ENCODE measurements at places on chromosomes 2 and 18. TPM values are rescaled to one million over a fixed set of nuclear protein-coding genes. Genes with fewer than 3 reads are reported as not detected.

Gene DSC2
- total RNA-seq = not detected

GRCh38 chr2:181095486-181095885, 115.1 kb downstream of the UBE2E3 start:
- H3K27ac ChIP-seq = no peak overlapping the region
- peaks cover 61% of the 10 kb centered on the region for H3K36me3 ChIP-seq
- no peaks in the 10 kb centered on the region for H3K27me3 ChIP-seq
- DNase-seq = no peak
- H3K4me1 ChIP-seq = peaks cover 6% of the 10 kb centered on the region

Gene CCDC74B
- 0.83 TPM for total RNA-seq

Gene SERPINB10
- not detected for total RNA-seq

DNA sequence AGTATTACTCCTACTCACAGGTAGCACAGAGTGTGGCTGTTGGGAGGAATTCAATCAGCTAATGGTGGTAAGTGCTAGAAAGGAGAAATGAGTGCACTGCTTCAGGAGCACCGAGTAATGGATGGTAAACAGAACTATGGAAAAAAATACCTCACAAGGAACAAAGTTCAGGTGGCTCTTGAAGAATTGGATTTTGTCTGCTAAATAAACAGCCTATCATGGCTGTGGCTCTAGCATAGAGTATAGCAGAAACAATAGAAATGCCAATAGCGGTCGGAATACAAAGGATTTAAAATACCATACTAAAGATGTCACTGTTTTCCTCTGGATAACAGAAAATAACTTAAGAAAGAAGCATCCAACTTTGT, 482.5 kb downstream of the NUP35 start:
- H3K36me3 ChIP-seq = no peaks in the 10 kb centered on the region
- DNase-seq = no peak
- H3K4me3 ChIP-seq = no peak overlapping the region
- H3K27me3 ChIP-seq = no peaks in the 10 kb centered on the region
- H3K27ac ChIP-seq = no peak overlapping the region
- no peaks in the 10 kb centered on the region for H3K4me1 ChIP-seq

Gene OTX1
- not detected for total RNA-seq

DNA sequence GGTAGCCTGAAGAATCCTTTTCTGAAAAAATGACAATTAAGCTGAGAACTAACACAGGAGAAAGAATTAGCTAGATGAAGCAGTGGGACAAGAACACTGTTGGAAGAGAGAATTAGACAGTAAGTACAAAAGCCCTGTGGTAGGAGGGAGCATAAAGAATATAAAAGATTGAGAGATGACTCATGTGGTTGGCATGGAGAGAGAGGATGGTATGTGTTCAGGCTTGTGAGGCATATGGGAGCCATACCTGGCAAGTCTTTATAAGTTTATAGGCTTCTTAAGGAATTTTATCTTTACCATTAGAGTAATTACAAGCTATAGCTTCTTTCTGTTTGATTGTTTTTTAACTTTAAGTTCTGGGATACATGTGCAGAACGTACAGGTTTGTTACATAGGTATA, 325.0 kb downstream of the ARL6IP6 start:
- no peaks in the 10 kb centered on the region for H3K36me3 ChIP-seq
- H3K4me1 ChIP-seq = no peaks in the 10 kb centered on the region
- DNase-seq = no peak
- H3K4me3 ChIP-seq = no peak overlapping the region

DNA sequence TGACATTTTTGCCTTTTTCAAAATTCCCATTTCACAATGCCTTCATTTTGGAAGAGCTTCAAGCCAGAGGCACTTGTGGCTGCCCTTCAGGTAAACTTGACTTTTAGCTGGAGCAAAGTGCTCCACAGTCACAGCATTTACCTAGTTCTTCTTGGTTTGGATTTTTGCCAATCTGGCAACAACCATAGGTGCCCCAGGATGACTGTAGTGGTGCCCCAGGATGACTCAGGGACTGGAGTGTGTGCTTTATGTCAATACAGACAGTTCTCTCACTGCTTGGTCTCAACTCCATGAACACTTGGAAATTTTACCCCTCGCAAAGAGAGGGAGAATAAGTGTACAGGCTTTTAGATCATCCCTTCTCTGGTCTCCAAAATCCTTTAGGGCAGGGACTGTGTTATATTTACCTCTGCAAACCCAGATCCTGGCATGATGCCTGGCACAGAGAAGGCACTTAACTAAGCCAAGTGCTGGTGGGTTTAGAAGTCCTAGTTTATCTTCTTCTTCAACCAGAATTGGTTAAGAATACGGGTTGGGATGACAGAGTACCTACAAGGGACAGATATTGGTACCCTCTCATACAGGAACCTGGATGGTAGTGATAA, 15.3 kb upstream of the PTPN4 start:
- peaks cover 19% of the 10 kb centered on the region for H3K27me3 ChIP-seq
- H3K4me1 ChIP-seq = no peaks in the 10 kb centered on the region
- no peak for DNase-seq
- no peak overlapping the region for H3K4me3 ChIP-seq
- no peak overlapping the region for H3K27ac ChIP-seq
- no peaks in the 10 kb centered on the region for H3K36me3 ChIP-seq

Gene THUMPD2
- 9.9 TPM for total RNA-seq

- no peak for DNase-seq
- H3K27ac ChIP-seq = no peak overlapping the region
- peaks cover 4% of the 10 kb centered on the region for H3K4me1 ChIP-seq
- no peaks in the 10 kb centered on the region for H3K36me3 ChIP-seq
- H3K4me3 ChIP-seq = no peak overlapping the region
These were observed 134.7 kb downstream of the ZNF407 start for GRCh38 chr18:74732380-74732779.

GRCh38 chr2:155209696-155210450, 511.4 kb downstream of the KCNJ3 start:
- DNase-seq = no peak
- H3K4me3 ChIP-seq = no peak overlapping the region
- no peaks in the 10 kb centered on the region for H3K36me3 ChIP-seq
- no peaks in the 10 kb centered on the region for H3K27me3 ChIP-seq
- no peaks in the 10 kb centered on the region for H3K4me1 ChIP-seq

DNA sequence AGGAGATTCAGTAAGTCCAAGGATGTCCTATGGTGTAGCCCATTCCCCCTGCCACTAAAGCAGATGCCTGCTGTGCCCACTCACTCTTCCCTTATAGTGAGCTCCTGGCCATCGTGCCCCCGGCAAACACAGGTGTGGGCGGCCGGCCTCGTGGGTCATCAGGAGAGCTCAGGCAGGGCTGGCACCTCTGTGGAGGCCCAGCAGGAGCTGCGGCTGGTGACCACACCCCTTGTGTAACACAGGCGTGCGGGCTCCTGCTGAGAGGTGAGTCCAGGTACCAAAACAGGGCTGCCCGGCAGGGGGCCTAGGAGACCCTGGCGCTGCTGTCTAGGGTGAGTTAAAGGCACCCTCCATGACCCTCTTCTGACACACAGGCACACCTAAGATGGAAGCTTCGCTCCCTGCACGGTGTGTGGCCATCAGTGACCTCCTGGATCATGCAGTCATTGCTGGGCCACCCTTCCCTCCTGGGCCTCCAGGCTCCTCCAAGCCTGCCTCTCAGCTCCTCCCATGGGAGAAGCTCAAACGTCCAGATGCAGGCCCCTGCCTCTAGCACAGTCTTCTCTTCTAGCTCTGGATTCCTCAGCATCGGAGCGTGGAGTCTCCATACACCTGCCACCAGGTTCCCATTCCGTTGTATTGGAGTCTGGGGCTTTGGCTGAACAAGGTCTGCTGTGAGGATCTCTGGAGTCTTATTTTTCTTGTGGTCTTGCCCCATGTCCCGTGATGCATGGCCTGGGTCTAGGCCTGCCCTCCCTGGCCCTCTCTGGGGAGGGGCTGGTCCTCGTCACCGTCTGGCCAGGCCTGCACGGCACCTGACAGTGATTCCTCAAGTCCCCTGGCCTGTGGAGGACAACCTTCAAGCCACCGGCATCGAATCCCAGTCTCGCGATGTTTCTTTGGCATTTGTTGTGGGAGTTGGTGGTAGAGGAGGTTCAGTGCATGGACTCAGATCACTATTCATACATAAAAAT, 246.9 kb downstream of the ACKR3 start:
- H3K36me3 ChIP-seq = no peaks in the 10 kb centered on the region
- H3K4me1 ChIP-seq = no peaks in the 10 kb centered on the region
- no peak for DNase-seq
- H3K27me3 ChIP-seq = peaks cover 13% of the 10 kb centered on the region

DNA sequence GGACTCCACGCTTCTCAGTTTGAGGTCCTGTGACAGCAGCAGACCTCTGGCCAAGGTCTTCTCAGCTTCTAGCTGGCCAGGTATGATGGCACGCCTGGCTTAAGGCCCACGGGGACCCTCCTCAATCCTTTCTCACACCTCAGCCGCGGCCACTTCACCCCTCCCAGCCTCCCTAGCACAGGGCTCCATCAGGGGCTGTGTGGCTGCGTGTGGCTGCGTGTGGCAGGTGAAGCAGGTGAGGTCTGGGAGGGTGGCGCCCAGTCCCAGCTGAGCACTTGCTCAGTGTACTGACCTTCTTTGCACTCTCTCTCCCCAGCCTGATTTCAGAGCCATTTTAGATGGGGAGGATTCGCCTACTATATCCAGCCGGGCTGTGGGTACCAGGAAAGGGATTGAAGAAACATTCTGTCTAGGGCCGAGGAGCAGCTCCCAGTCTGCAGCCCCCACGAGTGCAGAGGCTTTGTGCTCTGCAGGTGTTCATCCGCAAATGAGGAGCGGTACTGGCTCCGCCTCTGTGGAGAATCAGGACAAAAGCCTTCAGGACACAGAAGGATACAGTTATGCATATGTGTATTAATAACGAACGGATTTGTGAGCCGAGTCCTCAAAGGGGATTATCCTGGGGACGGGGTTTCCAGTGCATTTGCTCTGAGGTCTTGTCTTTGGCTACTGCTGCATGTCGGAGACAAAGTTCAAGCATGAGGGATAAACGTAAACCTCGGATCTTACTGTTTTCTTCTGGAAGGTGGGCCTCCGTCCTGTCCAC, 236.9 kb upstream of the RAB6C start:
- no peak overlapping the region for H3K4me3 ChIP-seq
- H3K36me3 ChIP-seq = no peaks in the 10 kb centered on the region
- peaks cover 4% of the 10 kb centered on the region for H3K27me3 ChIP-seq
- no peak for DNase-seq
- no peaks in the 10 kb centered on the region for H3K4me1 ChIP-seq
- no peak overlapping the region for H3K27ac ChIP-seq

Gene FBXO48
- total RNA-seq = 1.8 TPM

Gene SCG2
- 0.21 TPM for total RNA-seq

DNA sequence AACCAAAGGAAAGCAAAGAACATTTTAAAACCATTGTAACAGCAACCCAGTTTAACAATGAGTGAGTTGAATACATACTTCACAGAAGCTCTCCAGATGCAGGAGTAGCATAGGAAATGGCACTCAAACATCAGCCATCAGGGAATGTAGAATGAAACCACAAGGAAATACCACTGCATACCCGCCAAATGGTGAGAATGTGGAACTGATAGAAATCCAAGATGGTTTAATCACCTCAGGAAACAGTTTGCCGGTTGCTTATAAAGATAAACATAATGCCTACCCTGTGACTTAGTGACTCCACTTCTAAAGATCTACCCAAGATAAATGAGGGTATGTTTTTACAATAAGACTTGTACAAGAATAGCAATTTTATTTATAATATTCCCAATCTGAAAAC, 132.0 kb downstream of the GALNT1 start:
- no peak for DNase-seq
- H3K27me3 ChIP-seq = no peaks in the 10 kb centered on the region
- peaks cover 23% of the 10 kb centered on the region for H3K36me3 ChIP-seq
- no peak overlapping the region for H3K4me3 ChIP-seq
- H3K4me1 ChIP-seq = no peaks in the 10 kb centered on the region

- H3K27me3 ChIP-seq = peaks cover 13% of the 10 kb centered on the region
- H3K4me1 ChIP-seq = peaks cover 7% of the 10 kb centered on the region
- H3K36me3 ChIP-seq = no peaks in the 10 kb centered on the region
- H3K27ac ChIP-seq = no peak overlapping the region
- no peak for DNase-seq
- no peak overlapping the region for H3K4me3 ChIP-seq
These were observed 68.2 kb upstream of the NEDD4L start for GRCh38 chr18:57975805-57976204.
